ENCODE measurements at places on chromosomes 2 and 18. TPM values are rescaled to one million over a fixed set of nuclear protein-coding genes. Genes with fewer than 3 reads are reported as not detected.

Gene TMEM169
- 5.3 TPM for polyA plus RNA-seq

Gene DOK6
- 3.7 TPM for polyA plus RNA-seq

Gene SERPINB11
- not detected for polyA plus RNA-seq

Gene SP140L
- polyA plus RNA-seq: 8.2 TPM

Gene ELOA2
- not detected for polyA plus RNA-seq

Gene ARMC9
- not detected for polyA plus RNA-seq

Gene DSG4
- 0.08 TPM for polyA plus RNA-seq

Gene GRP
- not detected for polyA plus RNA-seq

Gene RGPD3
- polyA plus RNA-seq: 0.18 TPM

GRCh38 chr2:101360232-101360631 lies 27.1 kb downstream of the CREG2 start:
- DNase-seq: no peak

DNA sequence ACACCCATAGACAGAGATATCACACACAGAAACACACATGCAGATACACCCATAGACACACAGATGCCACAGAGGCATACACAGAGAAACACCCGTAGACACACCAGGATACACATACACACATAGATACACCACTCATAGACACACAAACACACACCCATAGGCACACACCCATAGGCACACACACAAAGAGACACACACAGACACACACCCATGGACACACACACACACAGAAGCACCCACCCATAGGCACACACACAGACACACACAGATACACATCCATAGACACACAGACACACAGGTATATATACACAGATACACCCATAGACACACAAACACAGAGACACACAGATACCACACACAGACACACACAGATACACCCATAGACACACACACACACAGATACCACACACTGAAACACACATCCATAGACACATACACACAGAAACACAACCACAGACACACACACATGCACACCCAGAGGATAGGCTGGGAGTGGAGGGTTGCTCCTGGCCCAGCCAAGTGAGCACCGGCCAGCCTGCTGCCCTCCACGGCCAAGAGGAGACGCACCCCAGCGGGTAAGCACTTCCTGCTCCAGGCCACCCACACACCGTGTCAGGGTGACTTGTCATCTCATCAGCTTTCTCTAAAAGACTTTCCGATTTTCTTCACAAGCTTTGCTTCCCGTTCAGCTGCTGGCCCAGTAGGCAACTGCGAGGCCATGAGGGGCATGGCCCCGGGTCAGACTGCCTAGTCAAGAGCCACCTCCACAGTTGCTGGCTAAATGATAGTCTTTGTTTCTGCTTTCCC lies 14.1 kb upstream of the CNNM3 start:
- no peak for DNase-seq

GRCh38 chr2:181904022-181904632 lies 12.6 kb downstream of the ITPRID2 start:
- DNase-seq: peak; percentile 35

GRCh38 chr2:70894765-70895164 lies 40.9 kb upstream of the ATP6V1B1 start:
- DNase-seq: no peak

DNA sequence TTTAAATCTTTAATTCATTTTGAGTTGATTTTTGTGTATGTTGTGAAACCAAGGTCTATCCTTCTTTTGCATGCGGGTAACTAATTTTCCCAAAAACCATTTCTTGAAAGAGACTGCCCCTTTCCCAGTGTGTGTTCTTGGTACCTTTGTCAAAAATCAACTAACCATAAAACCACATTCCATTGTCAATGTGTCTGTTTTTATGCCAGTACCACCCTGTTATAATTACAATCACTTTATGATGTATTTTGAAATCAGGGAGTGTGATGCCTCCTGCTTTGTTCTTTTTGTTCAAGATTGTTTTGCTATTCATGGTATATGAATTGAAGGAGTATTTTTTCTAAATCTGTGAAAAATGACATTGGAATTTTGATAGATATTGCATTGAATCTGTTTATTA lies 689.6 kb downstream of the TSN start:
- DNase-seq: no peak

GRCh38 chr2:88556026-88556425 lies 71.2 kb downstream of the EIF2AK3 start:
- no peak for DNase-seq

- DNase-seq: no peak
Observed at GRCh38 chr2:221402072-221402471, 170.0 kb downstream of the EPHA4 start.

DNA sequence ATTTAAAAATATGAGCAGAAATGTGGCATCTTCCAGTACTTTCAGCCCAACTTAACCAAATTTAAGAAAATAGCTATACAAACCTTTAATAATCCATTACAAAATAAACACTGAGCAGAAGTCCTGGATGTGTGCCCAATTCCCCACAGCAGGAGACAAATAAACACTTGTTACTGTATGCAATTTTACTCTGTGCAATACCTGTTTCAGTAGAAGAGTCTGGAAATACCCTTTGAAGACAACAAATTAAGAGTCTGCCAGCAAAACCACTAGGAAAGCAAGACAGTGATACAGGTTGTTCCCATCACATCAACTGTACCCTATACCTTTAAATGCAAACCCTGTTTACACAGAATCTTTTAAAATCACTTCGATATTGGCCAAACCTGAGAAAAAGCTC lies 41.4 kb upstream of the RNU4ATAC start:
- DNase-seq: no peak

DNA sequence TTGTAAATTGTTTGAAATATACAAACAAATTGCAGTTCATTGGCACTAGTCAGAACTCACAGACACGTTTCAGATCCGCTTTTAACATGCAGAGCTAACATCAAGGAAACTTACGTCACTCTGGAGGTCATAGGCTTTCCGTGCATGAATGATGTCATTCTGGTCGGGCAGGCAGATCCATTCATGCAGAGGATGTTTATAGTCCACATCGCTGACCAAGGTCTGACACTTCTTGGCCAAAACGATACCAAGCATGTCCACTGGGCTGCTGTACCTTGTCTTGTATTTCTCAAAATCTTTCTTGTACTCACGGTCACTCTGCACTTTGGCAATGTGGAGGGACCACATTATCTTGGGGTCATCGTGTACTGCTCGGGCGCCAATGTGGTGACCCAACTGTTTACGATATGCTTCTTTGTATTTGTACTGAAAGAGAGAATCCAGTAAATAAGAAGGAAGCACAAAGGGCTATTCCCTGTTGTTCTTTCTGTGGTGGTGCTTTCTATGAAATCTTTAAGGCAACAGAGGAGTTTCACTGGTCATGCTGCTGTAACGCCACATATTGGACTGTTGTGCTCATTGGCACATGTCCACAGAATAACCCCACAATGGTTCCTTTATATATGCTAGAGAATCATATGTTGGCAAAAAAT lies 114.8 kb downstream of the NEB start:
- DNase-seq: no peak

DNA sequence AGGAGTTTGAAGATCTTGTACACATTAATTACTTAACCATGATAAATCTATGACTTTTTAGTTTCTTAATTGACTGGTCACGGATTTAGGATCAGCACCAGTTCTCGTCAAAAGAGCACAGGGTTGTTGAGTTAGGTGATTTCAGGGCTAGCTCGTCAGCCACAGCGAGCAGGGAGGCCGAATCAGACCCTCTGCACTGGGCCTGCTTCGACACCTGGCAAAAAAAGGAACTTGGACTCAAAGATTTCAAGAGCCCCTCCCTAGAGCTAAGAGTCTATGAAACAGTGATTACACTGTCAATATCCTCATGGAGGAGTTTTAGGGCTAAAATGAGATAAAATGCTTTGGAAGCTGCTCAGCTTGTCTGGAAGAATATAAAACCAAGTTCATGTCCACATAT lies 4.6 kb upstream of the SERTAD2 start:
- no peak for DNase-seq

- peak; percentile 87 for DNase-seq
Observed at GRCh38 chr2:222753251-222753824, 81.9 kb downstream of the MOGAT1 start.

GRCh38 chr2:72526623-72527022 lies 299.2 kb downstream of the EXOC6B start:
- DNase-seq: no peak

- DNase-seq: no peak
Observed at GRCh38 chr2:101410746-101411145, 23.4 kb upstream of the CREG2 start.

GRCh38 chr2:236021499-236022057 lies 146.6 kb downstream of the GBX2 start:
- no peak for DNase-seq

GRCh38 chr18:76928179-76928868 lies 106.0 kb downstream of the ZNF236 start:
- no peak for DNase-seq

- DNase-seq: no peak
Observed at GRCh38 chr2:173734797-173735196, 230.4 kb downstream of the SP3 start.

- DNase-seq: no peak
Observed at GRCh38 chr2:15092181-15092580, 459.7 kb downstream of the LRATD1 start.

- DNase-seq: no peak
Observed at GRCh38 chr2:134773335-134773734, 54.5 kb upstream of the TMEM163 start.

DNA sequence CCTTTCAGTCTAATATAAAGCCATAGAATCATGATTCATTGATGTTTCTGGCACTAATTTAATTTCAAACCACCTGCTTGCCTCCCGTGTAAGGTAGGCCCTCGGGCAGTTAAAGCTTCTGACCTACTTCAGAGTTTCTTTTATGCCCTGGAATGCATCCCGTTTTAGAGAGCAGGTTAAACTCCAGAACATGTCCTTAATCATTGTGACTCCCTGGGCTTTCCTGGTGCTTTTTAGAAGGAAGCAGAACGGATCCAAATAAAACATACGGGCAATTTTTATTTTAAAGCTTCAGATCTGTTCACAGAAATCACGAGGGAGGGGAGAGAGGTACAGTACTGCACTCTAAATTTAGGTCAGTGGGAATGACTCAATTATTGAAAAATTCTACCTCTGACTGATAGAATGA lies 134.8 kb downstream of the GCA start:
- DNase-seq: no peak
